ENCODE measurements at places on chromosomes 4 and X. TPM values are rescaled to one million over a fixed set of nuclear protein-coding genes. Genes with fewer than 3 reads are reported as not detected.

GRCh38 chrX:10574663-10575062 is 45.7 kb downstream of the MID1 start:
- no peak for DNase-seq

GRCh38 chr4:163166041-163166579 is 580 bp downstream of the NAF1 start:
- peak; percentile 87 for DNase-seq

DNA sequence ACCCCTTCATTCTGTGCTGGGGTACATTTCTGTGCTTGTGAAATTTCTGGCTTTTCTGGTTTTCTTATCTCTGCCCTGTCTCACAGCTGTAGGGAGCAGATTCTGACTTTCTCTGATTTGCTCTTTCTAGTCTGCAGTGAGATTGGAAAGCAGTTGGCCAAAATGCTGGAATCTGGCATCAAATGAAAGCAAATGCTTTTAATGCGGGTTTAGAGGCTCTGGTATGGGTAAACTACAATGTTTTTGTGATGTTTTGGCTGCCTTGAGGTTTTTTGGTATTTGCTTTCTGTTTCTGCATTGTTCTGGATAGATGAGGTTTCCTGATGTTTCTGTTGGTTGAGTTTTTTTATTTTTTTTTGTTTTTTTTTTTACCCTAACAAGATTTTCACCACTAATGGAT is 23.8 kb downstream of the SMIM20 start:
- DNase-seq = no peak

- no peak for DNase-seq
These were observed 5.5 kb upstream of the USP53 start for GRCh38 chr4:119207051-119207450.

DNA sequence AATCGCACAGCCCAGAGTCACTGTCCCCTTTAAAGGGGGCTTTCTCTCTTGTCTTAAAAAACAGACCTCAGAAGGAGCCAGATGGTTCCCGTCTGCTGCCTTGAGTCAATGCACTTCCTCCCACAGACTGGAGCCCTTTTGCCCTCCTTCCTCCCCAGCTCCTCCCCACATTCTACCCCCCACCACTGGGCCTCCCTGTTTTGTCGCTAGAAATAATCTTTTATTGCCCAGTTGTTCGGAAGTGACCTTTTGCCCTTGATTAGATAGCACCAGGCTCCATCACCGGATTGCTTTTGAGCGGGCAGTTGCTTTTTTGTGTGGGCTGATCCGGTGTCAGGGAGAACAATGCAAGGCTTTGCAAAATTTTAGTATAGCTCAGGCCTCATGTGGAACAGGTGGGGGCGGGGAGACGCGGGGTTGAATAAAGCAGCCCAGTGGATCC is 47.7 kb downstream of the SPRY1 start:
- peak; percentile 27 for DNase-seq

DNA sequence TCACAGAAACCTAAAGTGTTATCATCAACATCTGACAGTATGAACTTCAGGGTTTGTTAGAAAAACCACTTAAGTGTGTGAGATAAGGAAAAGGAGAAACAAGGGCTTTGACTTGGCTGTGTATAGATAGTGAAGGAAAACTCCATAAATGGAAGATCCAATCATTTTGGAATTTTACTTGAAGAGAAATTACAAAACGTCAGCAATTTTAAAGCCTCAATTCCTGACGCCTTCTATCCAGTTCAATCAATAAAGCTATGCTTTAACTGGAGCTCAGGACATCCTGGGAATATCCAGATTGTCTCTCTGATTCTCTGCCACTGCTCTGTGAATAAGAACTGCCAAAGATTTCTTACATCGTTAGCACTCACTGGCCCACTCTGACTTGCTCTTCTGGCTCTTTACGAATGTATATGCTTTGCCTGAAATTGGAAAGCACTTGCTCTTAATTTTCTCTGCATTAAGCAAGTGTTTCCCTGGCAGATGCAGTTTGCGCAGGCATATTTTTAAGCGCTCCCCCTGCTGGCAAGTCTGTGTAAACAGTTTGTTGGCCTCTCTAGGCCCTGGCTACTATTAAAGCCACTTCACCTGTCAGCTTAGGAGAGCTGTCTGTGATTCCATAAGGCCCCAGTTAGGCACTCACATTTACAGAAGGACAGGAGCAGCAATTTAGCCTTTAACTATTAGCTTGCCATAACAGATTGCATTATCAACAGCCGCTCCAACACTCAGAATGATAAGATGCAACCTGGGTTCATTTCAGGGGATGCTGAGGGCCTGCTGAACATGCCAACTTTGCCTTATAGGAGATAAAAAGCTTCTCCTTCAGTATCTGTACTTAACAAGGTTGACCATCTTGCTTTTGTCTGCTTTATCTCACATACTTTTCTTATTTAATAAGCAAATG is 251.4 kb upstream of the DDX53 start:
- no peak for DNase-seq

GRCh38 chrX:130118441-130119311 is 8.4 kb upstream of the ELF4 start:
- DNase-seq = no peak

DNA sequence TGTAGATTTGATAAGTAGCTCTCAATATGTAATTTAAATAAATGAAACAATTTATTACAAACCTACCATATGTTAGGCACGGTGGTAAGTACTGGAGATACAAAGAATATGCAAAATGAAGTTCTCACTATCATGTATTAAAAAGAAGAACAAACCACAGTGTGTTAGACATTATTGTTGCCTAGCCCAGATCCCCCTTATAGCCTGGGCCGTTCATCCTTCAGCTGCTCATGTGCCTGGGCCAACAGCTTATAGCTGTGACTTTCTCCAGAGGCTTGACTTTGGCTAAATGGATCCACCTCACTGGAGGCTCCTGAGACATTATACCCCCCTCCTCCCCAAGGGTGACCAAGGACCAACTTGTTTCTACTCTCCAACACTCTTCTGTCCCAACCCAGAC is 29.8 kb upstream of the CCNG2 start:
- no peak for DNase-seq

GRCh38 chr4:74305000-74305399 is 3.3 kb upstream of the EPGN start:
- no peak for DNase-seq

DNA sequence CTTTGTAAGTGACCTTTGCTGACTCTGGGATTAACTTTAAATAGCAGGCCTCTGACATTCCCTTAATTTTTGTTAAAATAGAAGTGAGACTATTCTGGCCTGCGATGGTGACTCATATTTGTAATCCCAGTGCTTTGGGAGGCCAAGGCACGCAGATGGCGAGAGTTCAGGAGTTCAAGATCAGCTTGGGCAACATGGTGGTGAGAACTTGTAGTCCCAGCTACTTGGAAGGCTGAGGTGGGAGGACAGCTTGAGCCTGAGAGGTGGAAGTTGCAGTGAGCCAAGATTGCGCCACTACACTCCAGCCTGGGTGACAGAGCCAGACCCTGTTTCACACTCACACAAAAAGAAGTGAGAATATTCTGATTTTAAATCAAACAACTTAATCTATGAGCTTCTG is 27.3 kb downstream of the ZNF330 start:
- no peak for DNase-seq

GRCh38 chr4:81377191-81377590 is 94.5 kb downstream of the RASGEF1B start:
- DNase-seq = no peak

DNA sequence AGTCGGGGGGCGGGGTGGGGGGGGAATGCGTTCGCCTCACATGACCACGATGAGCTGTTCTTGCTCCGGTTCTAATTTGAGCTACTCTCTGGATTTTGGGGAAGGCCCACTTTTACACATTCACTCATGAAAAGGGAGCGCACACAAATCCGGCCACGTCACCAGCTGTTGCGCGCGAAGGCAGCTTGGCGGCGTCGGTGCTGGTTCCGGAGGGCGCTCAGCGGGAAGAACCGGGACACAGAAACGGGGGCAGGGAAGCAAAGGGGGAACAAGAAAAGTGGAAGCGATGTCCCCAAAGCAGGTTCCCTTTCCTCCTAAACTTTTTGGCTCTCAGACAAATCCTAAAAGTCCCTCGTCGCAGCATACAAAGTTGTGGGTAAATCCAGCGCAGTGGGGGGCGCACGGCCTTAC is 605 bp downstream of the ANXA5 start:
- peak; percentile 75 for DNase-seq

DNA sequence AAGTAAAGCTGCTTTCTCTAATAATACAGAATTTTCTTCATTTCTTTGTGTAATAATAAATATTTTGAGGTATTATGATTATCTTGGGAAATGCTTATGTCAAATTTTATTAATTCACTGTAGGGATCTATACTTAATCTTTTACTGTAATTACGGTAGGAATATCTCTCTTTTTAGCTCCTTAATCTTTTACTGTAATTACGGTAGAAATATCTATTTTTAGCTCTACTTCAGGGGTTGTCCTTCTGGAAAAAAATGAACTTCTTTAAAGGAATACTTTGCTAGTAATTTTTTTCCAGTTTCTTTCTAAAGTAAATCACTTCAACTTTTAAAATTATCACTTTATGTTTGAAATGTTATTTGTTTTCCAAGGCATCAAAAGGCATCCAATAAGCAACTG is 2229.4 kb upstream of the AGA start:
- no peak for DNase-seq

DNA sequence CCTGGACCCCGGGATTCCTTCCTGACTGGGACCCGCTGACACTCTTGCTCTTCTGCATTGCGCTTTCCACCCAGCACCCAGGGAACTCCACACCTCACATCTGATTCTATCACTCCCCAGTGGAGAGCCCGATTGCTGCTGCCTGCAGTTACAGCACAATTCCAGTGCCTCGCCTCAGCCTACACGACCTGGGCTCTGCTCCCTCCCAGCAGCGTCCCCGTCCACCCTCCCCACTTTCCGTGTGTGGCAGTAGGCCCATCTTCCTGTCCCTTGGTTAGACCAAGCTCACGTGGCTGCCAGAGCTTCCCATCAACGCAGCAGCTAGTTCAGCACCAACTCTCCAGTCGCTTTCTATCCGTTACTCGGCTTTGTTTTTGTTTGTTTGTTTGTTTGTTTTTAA is 66.6 kb upstream of the SORBS2 start:
- no peak for DNase-seq

GRCh38 chr4:98290511-98290910 is 29.3 kb downstream of the RAP1GDS1 start:
- DNase-seq = no peak

- no peak for DNase-seq
These were observed 14.6 kb downstream of the ATP10D start for GRCh38 chr4:47499700-47500099.

- DNase-seq = no peak
These were observed 192.8 kb downstream of the SMIM20 start for GRCh38 chr4:26106776-26107175.

- DNase-seq = no peak
These were observed 30.4 kb downstream of the BOD1L1 start for GRCh38 chr4:13597141-13597540.

- no peak for DNase-seq
These were observed 544.3 kb downstream of the TRIML1 start for GRCh38 chr4:188683571-188683970.

- DNase-seq = no peak
These were observed 52.4 kb downstream of the DDX3X start for GRCh38 chrX:41386222-41386990.

DNA sequence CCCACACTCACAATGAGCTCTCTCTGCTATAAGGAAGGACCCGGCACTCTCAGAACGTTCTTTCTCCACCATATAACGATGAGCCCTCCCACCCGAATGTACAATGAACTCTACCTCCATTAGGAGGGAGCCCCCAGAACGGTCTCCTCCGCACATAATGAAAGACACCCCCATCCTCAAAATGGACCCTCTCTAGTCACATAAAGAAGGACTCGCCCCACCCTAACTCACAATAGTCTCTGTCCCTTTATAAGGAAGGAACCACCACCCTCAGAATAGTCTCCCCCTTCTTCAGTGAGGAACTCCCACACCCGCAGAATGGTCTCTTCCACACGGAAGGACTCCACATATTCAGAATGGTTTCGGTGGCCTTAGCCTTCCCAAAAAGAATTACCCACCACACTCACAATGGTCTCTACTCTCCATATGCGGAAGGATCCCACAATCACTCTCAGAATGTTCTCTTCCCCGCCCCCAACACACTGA is 477 bp downstream of the SLC35A2 start:
- DNase-seq = no peak

The CD38 gene
- total RNA-seq = 0.13 TPM

The ANKRD37 gene
- total RNA-seq = 30.8 TPM

The GPC3 gene
- total RNA-seq = 24.4 TPM

The USP26 gene
- total RNA-seq = not detected

The UGT2A3 gene
- not detected for total RNA-seq

The TMPRSS11F gene
- 29.7 TPM for total RNA-seq

All from lower leg skin (tissue), 4 donors.